ENCODE measurements at places on chromosomes 6 and 20. TPM values are rescaled to one million over a fixed set of nuclear protein-coding genes. Genes with fewer than 3 reads are reported as not detected.

Gene SAMD5
- total RNA-seq: 0.85 TPM

Gene SEL1L2
- not detected for total RNA-seq

Gene SSTR4
- total RNA-seq: 0.07 TPM

Gene OPRM1
- total RNA-seq: not detected

Gene TTK
- 2.5 TPM for total RNA-seq

Gene COL21A1
- 23.1 TPM for total RNA-seq

Gene GPLD1
- 0.46 TPM for total RNA-seq

Gene DEF6
- 0.59 TPM for total RNA-seq

Gene NNAT
- total RNA-seq: not detected

Gene UBE2V1
- 43.2 TPM for total RNA-seq

Gene ZBTB24
- total RNA-seq: 6.1 TPM

Gene DSTN
- total RNA-seq: 302 TPM

Gene SLC12A5
- total RNA-seq: 0.07 TPM

Gene MCM3
- 24.3 TPM for total RNA-seq

Gene ANKRD66
- total RNA-seq: not detected

Gene CCR6
- not detected for total RNA-seq

Gene NEURL2
- 3.8 TPM for total RNA-seq

Gene MAP7
- total RNA-seq: 1.3 TPM

Gene NKAIN4
- total RNA-seq: not detected

Gene ALDH8A1
- total RNA-seq: 0.72 TPM

Gene ZFP57
- total RNA-seq: 0.07 TPM

Gene STMND1
- not detected for total RNA-seq

Gene FLRT3
- 0.52 TPM for total RNA-seq
